T-helper 1 cell treated with Interleukin-12 subunit alpha and Interleukin-12 subunit beta and Interleukin-4 antibody, amounts not matched to agents 30 ng/mL and 1 ng/mL, for 36 hours (primary cell): ENCODE measurements at places on chromosomes 2 and 18. TPM values are rescaled to one million over a fixed set of nuclear protein-coding genes. Genes with fewer than 3 reads are reported as not detected.

The CYRIA gene
- total RNA-seq: 1.0 and 1.8 TPM in 2 replicates

The TMEM247 gene
- not detected in 2 replicates for total RNA-seq

The LOXHD1 gene
- total RNA-seq: 0.05 TPM in 1 of 2 replicates, not detected in the other

The VIT gene
- not detected in 2 replicates for total RNA-seq

The SLC9A4 gene
- total RNA-seq: 0.15 and 0.20 TPM in 2 replicates

The RGPD3 gene
- total RNA-seq: 0.32 and 0.37 TPM in 2 replicates

The BOLL gene
- not detected in 2 replicates for total RNA-seq

The NUP35 gene
- 17.7 and 19.1 TPM in 2 replicates for total RNA-seq

The STPG4 gene
- total RNA-seq: 0.22 TPM in 1 of 2 replicates, not detected in the other

The DSG4 gene
- total RNA-seq: not detected in 2 replicates

The PKDCC gene
- total RNA-seq: not detected in 2 replicates

The GCG gene
- not detected in 2 replicates for total RNA-seq

The BCS1L gene
- 51.6 and 52.2 TPM in 2 replicates for total RNA-seq

The RTP5 gene
- not detected in 2 replicates for total RNA-seq

The UGT1A10 gene
- not detected in 2 replicates for total RNA-seq

The SKOR2 gene
- not detected in 2 replicates for total RNA-seq
